ENCODE measurements at places on chromosomes 5 and 9. TPM values are rescaled to one million over a fixed set of nuclear protein-coding genes. Genes with fewer than 3 reads are reported as not detected.
A peak's percentile ranks its signal among the peaks of the same experiment; 100 is the strongest.

Gene ENTPD2
- polyA plus RNA-seq: 5.5 TPM

- DNase-seq: no peak
These were observed 7.6 kb downstream of the SLC36A3 start for GRCh38 chr5:151295791-151296477.

Gene SH3PXD2B
- polyA plus RNA-seq: 3.1 TPM

Gene PDE6A
- polyA plus RNA-seq: not detected

GRCh38 chr5:166561759-166562158 is 1729.7 kb upstream of the WWC1 start:
- DNase-seq: no peak

DNA sequence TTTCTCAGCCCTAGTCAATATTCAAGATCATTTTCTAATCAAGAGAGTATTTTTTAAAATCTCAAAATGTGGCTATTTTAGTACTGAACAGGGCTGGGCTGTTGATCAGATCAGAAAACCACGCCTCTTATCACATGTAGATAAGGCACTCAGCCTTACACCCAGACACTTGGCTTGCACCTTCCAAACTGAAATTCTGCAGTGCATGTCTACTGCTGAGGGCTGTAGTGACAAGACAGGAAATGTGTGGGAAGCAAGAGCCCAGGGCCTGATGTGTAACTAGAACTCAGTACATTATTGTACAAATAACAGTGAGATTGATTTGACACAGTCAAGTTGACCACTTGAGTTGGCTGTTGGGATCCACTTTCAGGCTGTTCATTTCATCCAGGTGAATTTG is 48.6 kb downstream of the UBE2QL1 start:
- DNase-seq: no peak

DNA sequence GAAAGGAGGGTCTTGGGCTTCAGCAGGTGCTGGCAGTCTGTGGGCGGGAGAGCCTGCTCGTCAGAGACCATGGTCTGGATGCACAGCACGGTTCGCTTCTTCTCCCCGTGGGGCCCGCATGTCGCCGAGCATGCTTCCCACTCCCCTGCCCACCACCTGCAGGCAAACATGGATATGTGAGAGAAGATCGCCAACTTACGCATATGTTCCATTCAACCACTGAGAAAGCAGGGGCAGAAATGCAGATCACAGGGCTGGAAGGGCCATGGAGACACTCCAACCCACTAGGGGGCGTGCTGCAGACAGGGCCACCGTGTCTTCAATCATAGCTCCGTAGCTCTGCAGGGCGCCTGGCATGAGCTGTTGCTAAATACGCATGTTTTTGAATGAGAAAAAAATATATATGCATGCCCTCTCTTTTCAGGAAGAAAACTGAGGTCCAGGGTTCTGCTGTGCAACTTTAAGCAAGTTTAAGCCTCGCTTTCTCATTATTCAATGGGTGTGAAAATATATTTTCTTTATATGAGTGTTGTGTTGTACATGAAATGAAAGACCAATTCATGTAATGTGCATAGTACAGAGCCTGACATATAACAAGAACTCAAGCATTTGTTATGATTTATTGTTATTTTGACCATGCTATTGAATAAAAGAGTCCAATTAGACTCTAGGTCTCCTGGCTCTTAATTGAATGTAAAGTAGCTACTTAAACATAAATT is 148.0 kb downstream of the TARS1 start:
- no peak for DNase-seq

DNA sequence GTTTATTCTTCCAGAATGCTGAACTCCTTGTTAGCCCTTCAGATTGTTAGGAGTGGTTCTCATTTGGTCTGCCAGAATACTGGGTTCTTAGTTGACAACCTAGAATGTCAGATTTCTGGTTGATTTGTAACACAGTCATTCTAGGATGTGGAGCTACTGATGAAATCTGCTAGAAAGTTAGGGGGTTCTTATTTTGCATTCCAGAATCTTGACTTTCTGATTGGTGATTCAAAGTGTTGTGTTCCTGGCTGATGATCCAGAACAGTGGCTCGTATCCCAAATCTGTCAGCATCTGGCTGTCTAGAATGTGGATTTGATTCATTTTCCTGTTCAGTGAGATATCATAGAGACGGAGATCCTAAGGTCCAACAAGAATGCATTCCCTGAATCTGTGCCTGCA is 21.9 kb downstream of the PTGS1 start:
- DNase-seq: no peak

GRCh38 chr9:91818225-91818585 is 131.8 kb downstream of the ROR2 start:
- DNase-seq: no peak

DNA sequence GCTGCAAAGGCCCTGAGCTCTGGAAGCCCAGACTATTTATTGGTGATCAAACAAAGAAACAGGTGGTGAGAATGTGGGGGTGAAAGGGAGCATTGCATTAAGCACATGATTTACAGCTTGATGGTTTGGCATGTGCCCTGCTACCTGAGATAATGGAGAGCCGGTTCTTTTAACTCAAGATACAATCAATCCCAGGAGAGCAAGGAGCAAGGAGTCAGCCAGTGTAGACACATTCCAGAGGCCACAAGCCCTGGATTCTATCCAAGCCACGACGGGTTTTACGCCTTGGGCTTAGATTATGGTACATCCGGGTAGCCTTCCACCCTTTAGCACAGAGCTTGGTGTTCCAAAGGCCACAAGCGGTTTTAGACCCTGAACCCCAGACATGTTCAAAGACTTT is 292.2 kb downstream of the CYLC2 start:
- DNase-seq: no peak

GRCh38 chr9:95023217-95024003 is 294.1 kb downstream of the FANCC start:
- peak; percentile 59 for DNase-seq

DNA sequence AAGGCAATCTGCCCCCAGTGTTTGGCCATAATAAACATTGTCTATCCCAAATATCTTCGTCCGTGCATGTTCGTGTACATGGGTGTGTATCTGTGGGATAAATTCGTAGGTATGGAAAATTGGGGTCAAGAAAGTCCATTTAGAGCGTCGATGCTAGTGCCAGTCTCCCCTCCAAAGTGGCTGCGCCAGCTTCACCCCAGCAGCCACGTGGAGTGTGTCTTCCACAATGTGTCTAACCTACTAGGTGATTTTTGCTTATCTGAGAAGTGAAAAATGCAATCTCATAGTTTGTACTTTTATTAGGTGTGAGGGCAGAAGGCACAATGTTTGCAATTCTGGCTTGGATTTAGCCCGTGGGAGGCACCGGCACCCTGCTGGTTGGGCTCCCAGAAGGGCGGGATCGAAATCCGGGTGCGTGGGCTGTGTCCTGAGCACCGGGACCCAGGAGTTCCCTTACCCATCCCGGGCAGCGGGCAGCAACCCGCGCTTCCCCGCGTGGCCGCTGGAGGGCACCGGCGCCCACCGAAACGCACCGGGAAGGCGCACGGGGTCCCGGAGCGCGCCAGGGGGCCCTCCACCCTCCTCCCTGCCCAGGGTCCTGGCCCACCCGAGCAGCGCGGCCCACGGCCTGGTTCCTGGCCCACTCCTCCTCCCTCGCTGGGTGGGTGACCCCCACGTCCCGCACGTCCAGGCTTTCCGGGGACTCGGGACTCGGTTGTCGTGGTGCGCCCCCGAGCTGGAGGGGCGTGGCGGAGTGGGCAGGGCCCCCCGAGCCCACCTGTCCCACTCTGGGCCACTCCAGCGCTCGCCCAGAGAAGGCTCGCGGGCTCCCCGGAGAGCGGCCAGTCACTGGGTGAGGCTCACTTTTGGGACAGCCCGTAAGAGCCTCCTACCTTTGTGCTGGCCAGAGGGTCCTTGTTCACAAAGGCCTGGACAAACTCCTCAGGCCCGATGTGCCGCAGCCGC is 55.4 kb upstream of the RNF130 start:
- no peak for DNase-seq

GRCh38 chr9:32251539-32251938 is 132.9 kb upstream of the ACO1 start:
- DNase-seq: peak; percentile 89

Gene SSNA1
- 131 TPM for polyA plus RNA-seq

DNA sequence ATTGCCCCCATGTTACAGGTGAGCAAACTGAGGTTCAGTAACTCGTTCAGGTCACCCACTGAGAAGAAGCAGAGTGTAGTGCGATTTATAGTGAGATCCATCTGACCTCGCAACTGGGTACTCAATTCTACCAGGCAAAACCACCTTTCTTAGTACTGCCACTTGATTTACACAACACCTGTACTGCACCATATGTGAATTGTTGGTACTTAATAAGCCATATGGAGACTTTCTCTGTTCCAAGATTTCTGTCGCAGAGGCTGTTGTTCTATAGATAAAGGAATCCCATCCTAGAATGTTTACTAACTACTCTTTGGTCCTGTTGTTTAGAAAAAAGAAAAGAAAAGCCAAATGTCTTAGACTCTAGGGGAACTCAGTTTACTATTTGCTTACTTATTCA is 287.5 kb downstream of the KCTD16 start:
- no peak for DNase-seq
